ENCODE measurements at places on chromosomes 4 and X.
A peak's percentile ranks its signal among the peaks of the same experiment; 100 is the strongest.

DNA sequence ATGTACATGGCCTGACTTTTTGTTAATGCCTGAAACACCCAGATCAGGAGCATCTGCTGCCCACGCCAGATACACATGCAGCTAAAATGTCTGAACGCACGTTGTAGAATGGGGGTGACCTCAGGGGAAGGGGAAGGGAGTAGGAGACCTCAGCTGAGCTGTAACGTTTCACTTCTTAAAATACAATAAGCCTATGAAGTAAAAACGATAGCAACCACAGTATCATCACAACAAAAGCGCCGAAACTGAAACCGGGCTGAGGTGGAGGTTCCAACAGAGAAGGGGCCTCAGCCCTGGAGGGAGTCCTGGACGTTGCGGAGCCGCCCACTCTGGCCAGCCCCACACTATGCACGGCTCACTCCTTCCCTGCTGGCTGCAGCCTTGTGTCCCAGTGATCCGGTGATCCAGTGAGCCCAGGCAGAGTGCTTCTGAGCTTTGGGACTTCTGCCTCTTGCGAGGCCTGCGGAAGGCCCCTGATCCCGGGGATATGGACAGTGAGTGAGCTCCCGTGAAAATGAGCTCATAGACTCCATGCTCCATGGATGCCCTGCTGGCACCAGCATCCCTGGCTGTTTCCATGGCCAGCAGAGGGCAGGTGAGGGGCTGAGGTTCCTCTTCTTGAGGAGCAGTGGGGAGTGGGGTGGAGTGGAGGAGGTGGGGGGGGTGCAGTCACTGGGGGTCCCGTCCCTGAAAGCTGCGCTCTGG is 52.0 kb downstream of the HMX1 start:
- DNase-seq, result no peak

- no peak for DNase-seq
Observed at GRCh38 chrX:101619364-101619763, 1.6 kb upstream of the ARMCX6 start.

DNA sequence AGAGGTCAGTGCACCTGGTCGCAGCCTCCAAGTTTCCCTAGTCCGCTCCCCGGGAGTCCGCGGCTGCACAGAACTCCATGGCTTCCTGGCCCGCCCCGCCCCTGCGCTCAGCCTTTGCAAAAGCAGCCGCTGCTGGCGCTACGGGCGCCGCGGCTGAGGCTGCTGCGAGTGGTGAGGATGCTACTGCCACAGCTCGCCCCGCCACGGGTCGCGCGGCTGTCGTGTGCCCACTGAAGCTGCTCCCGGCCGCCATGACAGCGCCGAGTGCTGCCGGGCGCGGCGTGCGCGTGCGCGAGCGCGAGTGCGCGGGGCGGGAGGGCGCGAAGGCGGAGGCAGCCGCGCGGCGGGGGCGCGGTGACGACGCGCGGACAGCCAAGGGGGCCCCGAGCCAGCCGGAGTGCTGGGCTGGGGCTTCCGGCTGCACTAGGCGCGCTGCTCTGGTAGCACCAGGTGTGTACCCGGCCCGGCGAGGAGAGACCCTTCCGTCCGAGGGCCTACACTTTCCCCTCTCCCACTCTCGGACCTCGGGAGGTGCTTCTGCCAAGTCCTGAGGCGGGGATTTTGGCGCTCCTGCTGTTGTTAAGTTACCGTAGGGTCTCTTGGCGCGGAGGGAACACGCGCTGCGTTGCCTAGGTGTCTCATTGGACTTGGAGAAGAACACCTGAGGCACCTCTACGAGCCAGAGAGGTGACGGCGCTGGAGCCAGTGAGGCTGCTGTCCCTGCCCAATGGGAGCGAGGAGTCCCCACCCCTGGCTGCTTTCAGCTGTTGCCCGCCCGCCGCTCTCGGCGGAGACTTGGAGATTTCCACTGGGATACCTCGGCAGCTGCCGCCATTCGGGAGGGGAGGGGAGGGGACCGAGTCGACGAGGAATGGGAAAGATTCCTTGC is 619 bp upstream of the LRBA start:
- peak; percentile 63 for DNase-seq

DNA sequence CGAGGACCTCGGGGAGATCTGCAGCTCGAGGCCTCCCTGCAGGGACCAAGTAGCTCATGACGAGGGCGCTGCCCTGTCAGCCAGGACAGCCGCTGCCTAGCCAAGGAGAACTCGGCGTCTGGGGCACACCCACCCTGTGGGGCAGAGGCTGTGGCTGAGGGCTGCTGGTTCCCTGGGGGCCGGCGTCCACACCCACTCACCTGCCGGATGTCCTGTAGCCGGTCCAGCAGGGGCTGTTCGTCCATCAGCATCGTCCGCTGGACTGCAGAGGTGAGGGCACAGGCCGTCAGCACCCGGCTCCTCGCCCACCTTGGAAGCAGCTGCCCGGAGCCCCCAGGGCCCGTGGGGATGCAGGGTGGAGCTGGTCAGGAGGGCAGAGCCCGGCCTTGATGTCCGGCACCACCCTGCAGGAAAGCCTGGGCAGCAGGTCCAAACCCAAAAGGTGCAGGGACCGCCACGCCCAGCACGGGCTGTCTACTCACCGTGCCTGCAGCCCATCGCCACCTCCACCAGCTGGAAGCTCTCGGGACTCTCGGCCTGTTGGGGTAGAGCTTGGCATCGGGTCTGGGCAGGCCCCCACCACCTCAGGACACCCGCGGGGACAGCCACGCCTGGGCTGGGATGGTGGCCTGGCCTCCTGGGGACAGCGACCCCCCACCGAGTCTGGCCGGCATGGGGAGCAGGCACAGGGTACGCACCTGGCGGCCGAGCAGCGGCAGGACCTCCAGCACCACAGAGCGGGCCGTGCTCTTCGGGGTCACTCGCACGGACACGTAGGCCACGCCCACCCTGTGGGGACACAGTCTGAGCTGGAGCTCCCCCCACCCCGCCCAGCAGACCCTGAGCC is 6.9 kb downstream of the DGKQ start:
- DNase-seq, result no peak

GRCh38 chrX:13491061-13491460 is 78.3 kb upstream of the EGFL6 start:
- no peak for DNase-seq
